ENCODE measurements at places on chromosomes 11 and 22.
A peak's percentile ranks its signal among the peaks of the same experiment; 100 is the strongest.

- no peak for DNase-seq
Measured at GRCh38 chr22:31659246-31659645, 2.8 kb downstream of the PISD start.

DNA sequence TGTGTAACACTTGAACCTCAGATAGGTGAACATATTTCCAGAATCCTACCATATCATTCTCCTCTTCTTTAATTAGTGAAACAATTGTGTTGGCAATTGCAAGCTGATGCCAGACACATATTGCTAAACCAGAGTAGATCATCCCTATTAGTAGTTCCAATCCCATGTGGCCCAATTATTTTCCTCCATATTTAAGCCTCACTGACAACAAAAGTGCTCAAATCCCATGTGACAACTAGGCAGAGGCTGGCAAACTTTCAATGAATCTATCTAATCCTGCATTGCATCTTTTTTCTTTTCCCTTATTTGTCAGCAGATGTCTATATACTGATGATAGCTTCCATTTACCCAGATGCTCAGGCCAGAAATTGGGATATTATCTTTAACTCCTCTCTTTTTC lies 90.4 kb downstream of the GRIA4 start:
- DNase-seq: no peak

DNA sequence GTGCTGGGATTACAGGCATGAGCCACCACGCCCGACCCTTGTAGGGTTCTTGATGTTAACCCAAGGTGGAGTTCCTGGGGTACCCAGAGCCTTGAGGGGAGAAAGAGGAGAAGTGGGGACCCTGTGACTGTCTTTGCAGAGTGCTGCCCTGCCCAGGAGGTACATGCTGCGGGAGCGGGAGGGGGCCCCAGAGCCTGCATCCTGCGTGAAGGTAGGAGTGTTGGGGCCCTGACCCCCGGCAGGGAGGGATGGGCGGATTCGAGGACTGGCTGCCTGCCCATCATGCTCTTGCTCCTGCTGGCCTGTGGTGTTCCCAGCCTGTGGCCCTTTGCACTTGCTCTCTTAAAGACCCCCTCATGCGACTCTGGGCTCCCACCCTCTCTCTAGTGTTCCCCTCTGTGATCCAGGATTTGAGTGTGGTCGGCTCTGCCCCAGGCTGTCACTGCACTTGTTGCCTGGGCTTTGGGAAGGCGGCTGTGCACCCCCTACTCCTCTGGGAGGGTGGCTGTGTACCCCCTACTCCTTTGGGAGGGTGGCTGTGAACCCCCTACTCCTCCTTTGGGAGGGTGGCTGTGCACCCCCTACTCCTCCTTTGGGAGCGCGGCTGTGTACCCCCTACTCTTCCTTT lies 4.5 kb downstream of the SCO2 start:
- no peak for DNase-seq

- DNase-seq: no peak
Measured at GRCh38 chr11:17350455-17351171, 987 bp upstream of the NCR3LG1 start.

- no peak for DNase-seq
Measured at GRCh38 chr11:914747-915501, 4.3 kb upstream of the CHID1 start.

DNA sequence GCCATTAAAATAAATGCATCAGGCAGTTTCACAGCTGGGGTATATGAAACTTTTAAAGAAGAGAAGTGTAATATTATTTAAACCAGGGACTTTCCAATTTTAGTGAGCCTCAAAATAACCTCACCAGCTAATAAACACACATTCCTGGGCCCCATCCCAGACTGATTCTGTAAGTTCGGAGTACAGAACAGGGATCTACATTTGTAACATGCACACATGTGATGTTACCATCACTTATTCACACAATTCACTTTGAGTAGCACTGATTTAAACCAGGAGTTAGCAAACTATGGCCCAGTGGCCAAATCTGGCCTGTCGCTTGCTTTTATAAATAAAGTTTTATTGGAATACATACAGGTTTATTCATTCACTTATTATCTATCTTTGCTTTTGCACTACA lies 62.0 kb downstream of the STK33 start:
- no peak for DNase-seq

- no peak for DNase-seq
Measured at GRCh38 chr11:44344921-44345320, 35.0 kb upstream of the ALX4 start.

DNA sequence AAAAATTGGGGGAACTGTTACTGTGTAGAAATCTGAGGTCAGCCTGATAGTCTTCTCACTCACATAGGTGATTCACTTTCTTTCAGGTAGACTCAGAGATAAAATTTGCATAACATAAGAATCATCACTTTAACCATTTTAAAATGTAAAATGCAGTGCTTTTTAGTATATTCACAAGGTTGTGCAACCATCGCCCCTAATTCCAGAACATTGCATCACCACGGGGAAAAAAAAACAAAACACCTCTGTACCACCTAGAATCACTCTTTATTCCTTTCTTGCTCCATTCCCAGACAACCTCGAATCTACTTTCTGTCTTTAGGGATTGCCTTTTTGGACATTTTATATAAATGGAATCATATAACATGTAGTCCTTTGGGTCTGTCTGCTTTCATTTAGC lies 20.9 kb downstream of the CHEK1 start:
- DNase-seq: no peak

DNA sequence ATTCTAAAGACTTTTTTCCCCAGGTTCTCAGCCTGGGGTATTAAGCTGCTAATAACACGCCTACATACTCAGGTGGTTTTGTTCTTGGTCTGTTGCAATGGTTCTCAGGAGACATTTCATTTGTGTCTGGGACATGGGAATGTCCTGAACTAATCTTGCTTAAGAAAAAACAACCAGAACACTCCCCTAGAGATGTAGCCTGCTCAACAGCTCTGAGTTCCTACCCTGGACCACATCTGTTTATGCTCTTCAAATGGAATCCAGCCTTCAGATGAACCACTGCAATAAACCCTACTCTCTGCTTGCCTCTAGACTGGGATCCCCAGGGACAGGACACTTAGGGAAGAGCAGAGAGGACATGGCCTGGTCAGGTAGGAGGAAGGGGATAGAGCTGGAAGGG lies 29.9 kb downstream of the RELT start:
- DNase-seq: no peak

- no peak for DNase-seq
Measured at GRCh38 chr22:19984201-19984753, 32.3 kb downstream of the ARVCF start.

GRCh38 chr22:40024201-40025061 lies 29.7 kb downstream of the FAM83F start:
- DNase-seq: peak; percentile 57

DNA sequence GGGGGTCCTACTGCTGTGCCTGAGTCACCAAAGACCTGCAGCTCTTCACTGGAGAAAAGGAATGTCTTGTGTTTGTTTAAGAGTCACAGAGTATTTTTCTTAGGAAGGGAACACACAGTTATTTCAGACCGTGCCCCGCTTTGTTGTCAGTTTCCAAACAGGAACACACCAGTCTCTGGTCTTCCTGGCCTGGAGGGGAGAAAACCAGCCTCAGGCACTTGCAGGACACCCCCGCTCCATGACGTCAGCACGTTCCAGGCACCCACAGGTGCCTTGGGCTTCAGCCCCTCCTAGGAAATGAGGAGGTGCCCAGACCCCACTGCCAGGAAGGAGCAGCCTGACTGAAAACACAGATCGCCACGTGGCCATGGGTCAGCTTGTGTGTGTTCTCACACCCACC lies 5.4 kb downstream of the DEAF1 start:
- no peak for DNase-seq

GRCh38 chr11:103067118-103067517 lies 24.8 kb downstream of the DCUN1D5 start:
- DNase-seq: no peak

DNA sequence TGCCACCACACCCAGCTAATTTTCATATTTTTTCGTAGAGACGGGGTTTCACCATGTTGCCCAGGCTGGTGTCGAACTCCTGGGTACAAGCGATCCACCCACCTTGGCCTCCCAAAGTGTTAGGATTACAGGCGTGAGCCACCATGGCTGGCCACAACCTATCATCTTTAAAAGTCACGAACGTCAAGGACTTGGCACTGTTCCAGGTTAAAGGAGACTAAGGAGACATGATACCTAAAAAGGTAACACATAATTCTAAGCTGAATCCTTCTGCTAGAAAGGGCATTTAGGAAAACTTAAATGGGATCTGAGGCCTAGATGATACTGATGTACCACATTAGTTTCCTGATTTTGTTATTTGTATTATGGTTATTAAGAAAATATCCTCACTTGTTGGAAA lies 43.3 kb upstream of the SYT9 start:
- DNase-seq: no peak

DNA sequence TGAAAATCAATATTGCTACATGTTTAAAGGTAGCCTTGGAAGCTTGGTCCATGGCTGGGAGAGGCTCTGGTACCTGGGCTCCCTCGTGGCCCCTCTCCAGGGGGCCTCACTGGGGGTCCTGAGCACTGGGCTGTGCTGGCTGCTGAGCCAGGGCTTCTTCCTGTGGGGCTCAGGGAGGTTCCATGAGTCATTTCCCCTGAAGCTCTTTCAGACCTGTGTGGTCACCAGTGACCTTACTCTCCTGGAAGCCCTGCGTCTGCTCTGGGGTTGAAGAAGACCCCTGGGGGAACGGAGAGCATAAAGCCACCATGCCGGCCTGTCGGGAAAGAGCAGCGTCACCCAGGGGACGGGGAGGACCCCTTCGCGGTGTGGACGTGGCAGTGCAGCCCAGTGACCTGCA lies 389.0 kb downstream of the TBC1D22A start:
- no peak for DNase-seq

DNA sequence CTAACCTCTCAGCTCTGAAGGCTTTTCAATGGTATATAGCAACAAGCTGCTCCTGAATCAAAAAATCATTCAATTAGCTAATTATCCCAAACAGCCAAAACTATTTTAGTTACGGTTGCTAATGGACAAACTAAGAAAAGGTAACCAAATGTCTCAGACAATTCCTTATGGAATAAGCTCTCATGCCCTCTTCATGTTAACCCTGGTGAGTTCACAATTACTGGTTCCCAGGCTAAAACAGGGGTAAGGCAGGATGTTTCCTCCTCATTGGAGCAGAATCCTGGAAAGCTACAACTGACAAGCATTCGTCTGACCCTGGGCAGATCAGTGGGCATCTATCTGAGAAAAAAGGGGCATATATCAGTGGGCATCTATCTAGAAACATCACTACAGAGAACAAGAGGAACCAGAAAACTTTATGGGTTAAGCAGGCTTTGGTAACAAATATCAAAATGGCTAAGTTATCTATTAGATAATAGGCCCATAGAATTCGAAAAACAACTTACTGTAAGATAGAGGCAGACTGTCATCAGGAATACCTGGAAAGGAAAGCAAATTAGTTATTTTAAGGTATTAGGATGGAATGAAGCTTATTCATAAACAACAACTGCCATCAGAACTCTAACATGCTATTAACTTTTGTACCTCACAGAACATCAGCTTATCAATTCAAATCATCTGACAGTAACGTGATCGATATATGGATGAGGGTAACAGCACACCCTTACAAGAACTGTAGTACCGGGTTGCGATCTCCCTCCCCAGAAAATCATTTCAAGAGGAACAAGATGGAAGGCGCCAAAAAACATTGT lies 14.8 kb upstream of the WDR74 start:
- DNase-seq: no peak

- DNase-seq: no peak
Measured at GRCh38 chr22:30883586-30884145, 84.9 kb downstream of the MORC2 start.

DNA sequence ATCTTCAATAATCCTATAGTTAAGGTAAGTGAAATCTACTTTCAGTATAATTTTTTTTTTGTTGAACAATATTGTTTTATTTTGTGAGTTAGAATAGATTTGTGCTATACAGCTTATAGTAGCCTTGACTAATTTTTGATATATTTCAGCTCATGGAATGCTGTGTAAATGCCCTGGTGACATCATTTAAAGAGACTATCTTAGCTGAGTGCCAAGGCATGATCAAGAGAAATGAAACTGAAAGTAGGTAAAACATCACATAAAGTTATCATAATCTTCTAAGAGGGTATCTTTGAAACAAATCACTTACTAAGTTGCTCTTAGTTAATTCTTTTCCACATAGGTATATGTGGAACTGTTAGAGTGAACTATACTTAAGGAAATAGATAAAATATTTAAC lies 51.4 kb upstream of the ACAT1 start:
- no peak for DNase-seq

- no peak for DNase-seq
Measured at GRCh38 chr11:47593934-47594855, at the start of gene C1QTNF4. Gene C1QTNF4, minus strand, starts transcription at chr11:47594411. Its CDS starts 3,601 bp downstream, at chr11:47590810.

DNA sequence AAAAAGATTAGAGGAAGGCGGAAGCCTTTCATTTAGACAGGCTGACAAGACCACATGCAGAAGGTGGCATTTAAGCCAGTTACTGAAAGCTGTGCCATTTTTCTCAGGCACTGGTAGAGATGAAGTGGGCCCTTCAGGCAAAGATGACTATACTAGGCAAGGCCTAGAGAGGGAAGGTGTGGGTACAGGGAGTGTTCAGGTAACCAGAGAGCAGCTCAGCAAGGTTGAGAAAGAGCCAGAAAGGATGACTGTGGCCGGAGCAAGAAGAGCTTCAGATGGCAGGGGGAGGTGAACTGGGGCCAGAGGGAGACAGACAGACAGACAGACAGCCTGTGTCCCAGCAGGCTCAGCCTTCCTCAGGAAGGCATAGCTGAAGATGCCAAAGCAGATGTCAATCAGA lies 88.1 kb upstream of the NARS2 start:
- no peak for DNase-seq

DNA sequence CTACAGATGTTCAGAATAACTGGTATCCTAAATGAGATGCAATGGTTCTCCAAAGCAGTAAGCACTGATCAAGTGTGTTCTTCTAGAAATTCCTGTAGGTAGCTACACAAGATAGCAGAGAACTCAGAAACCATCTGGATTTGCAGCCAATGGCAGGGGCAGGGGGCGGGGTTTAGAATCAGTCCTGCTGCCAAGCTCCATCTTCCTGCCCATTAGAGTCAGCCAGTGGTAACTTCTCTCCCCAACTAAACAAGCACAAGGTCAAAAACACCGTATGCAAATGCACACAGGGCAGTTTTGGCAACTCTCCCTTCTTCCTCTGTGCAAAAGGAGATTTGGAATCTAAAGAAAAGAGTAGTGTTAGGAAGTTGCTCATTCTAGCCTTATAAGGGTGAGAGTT lies 237.5 kb upstream of the CCDC90B start:
- DNase-seq: no peak

GRCh38 chr11:114362326-114362725 lies 38.0 kb downstream of the C11orf71 start:
- DNase-seq: no peak

DNA sequence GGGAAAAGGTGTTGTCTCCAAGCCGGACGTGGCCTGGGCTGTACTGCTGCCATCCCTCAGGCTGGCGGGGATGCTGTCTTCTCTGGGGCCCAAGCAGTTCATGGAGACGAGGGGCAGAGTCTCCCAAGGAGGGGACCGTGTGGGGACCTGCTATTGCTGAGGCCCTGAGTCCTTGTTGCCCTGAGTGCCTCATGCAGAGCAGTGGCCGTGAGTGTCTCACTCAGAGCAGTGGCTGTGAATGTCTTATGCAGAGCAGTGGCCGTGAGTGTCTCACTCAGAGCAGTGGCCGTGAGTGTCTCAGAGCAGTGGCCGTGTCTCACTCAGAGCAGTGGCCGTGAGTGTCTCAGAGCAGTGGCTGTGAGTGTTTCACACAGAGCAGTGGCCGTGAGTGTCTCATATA lies 54.7 kb downstream of the GRAMD4 start:
- no peak for DNase-seq

Measured in stimulated activated CD4-positive, alpha-beta T cell treated with anti-CD3 and anti-CD28 coated beads, Interleukin-4, amount 100 ng/mL, for 48 hours (primary cell).